NT2/D1 (cell line): ENCODE measurements at places on chromosomes 1 and 21.

DNA sequence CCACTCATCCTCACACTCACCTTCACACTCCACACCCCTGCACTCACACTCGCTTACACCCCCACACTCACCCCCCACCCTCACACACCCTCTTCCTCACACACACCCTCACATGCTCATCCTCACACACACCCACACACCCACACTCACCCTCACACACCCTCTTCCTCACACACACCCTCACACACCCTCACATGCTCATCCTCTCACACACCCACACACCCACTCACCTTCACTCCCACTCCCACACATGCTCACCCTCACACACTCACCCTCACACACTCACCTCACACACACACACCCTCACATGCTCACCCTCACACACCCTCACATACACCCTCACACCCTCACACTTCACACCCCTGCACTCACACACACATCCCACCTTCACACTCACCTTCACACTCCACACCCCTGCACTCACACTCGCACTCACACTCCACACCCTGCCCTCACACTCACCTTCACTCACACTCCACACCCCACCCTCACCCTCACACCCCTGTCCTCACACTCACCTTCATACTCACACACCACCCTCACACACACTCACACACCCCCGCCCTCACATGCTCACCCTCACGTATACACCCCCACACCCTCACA lies 42.6 kb upstream of the EDN2 start:
- DNase-seq: no peak

DNA sequence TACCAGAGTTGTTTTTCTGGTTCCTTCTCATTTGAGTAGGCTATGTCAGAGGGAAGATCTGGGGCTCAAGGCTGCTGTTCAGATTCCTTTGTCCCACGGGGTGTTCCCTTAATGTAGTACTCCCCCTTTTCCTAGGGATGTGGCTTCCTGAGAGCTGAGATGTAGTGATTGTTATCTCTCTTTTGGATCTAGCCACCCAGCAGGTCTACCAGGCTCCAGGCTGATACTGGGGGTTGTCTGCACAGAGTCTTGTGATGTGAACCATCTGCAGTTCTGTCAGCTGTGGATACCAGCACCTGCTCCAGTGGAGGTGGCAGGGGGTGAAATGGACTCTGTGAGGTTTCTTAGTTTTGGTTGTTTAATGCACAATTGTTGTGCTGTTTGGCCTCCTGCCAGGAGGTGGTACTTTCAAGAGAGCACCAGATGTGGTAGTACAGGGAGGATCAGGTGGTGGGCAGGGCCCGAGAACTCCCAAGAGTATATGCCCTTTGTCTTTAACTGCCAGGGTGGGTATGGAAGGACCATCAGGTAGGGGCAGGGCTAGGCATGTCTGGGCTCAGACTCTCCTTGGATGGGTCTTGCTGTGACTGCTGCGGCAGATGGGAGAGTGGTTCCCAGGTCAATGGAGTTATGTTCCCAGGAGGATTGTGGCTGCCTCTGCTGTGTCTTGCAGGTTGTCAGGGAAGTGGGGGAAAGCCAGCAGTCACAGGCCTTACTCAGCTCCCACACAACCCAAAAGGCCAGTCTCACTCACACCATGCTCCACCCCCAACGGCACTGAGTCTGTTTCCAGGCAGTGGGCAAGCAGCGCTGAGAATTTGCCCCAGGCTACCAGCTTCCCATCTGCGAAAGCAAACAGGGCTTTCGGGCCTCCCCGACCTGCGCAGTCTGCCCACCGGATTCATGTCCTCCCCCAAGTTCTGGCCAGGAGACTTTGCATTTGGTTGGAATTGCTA lies 64.2 kb downstream of the SERINC2 start:
- DNase-seq: no peak

GRCh38 chr1:109984456-109985246 lies at the start of gene AHCYL1:
Gene AHCYL1 (plus strand): TSS chr1:109984765. CDS start chr1:109985053, 288 bp downstream.
- peak; percentile 100 for DNase-seq

GRCh38 chr1:205491794-205492193 lies 12.7 kb upstream of the CDK18 start:
- DNase-seq: no peak

DNA sequence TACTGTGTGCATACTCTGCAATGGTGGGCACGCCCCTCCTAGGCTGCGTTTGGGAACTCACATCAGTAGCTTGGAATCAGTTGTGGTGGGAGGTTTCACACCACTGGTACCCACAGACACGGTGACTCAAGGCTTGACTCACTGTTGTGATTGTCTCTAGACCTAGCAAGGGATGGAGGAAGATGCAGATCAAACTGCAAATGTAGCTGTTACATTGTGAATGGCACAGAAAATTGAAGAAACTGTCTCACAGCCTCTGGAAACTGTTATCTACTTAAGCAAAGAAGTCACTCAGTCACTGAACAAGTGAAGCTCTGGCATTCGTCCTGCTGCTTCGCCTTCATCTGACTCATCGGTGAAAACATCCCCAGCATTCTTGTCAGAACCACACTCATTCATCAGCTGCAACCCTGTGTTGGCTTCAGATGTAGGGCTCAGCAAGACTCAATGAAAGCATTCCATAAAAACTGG lies 59.5 kb downstream of the POFUT2 start:
- DNase-seq: peak; percentile 54

DNA sequence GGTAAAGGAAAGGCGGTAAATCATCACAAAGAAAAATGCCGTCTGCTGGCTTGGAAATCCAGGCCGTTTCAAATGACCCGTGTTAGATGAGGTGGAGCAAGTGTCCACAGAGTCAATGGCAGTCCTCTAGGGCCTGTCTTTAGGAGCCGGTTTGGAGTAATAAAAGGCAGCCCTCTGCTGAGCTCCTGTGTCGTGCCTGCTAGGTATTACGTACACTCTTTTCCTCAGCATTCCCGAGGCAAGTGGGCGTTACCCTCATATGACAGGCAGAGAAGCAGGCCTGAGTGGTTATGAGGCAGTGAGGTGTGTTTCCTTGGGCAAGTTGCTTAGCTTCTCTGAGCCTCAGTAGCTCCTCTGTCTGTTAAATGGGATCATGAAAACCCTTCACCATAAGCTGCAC lies 7.7 kb downstream of the NENF start:
- DNase-seq: no peak
